Astrocyte (in vitro differentiated cells and primary cell): ENCODE measurements at places on chromosomes 12 and 14. TPM values are rescaled to one million over a fixed set of nuclear protein-coding genes. Genes with fewer than 3 reads are reported as not detected.

- no peak for DNase-seq
Measured at GRCh38 chr12:107163413-107163812, 70.1 kb upstream of the CRY1 start.

DNA sequence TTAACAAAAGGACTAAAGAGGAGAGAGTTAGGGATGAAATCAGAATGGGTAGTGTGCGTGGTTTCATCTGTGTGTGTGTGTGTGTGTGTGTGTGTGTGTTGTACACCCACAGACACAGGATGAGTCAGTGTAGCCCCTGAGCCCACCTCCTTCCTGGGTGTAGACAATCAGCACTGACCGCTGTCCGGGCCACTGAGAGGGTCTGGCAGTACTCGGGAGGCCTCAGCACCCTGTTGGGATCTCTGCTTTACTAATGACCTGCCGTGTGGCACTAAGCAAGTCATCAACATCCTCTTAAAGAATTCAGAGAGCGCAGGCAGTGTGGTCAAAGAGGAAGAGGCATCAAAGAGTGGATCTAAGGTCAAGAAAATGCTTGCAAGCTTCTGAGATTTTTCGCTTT lies 112.6 kb downstream of the PRMT8 start:
- no peak for DNase-seq

Gene STXBP6
- total RNA-seq, result 27.1 and 27.5 TPM in 2 replicates

DNA sequence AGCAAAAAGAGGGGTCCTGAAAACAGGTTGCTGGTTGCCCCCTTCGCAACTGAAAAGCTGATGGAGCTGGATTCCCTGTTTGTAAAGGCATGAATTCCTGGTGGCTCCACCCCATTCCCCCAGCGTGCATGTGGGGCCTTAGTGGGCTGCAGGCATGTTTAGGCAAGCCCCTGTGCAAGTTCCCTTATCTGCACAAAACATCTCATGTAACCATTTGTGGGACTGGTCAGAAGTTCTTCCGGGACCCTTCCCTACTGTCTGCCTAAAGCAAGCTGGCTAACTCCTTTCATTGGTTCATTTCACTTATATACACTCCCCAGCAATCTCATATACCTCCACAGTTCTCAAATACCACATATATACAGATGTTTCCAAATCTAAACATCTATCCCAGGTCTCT lies 24.0 kb upstream of the HIGD1C start:
- no peak for DNase-seq

- no peak for DNase-seq
Measured at GRCh38 chr12:48954061-48954460, 3.2 kb downstream of the ARF3 start.

Gene GARIN6
- not detected in 2 replicates for total RNA-seq

Gene IL26
- not detected in 2 replicates for total RNA-seq

Gene NEMF
- total RNA-seq, result 61.5 and 63.0 TPM in 2 replicates

DNA sequence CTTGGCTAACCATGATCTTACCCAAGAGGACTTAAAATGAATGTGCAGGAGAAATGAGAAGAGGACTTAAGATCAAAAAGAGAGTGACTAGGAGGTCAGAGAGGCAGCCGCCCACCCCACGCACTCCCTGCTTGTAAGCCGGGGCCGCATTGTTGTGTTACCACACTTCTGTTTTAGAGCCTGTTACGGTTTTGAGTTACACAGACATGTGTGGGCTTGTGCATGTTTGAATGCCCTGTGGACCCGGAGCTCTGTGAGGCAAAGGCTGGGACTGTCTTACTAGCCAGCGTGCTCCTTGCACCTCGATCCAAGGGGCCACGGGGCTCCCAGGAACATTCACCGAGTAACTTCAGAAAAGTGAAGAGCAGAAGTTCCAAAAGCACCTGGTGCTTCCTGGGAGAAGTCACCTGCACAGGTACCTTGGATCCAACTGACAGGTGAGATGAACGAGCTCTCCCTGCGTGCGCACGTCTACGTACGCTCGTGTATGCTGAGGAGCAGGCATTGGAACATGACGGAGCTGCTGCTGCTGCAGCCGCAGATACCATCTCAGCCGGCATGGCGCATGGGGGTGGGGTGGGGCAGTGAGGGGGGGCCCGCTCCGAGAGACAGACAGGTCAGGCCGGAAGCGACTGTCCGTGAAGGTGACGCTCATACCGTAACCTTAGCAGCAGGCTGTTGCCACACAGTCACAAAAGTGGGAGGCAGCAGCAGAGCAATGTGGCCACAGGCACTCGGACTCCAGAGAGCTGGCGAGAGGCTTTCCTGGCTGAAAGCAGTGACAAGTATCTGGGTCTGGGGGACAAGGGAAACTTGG lies 23.7 kb downstream of the SFSWAP start:
- no peak for DNase-seq

GRCh38 chr12:24864796-24865125 lies 84.1 kb downstream of the BCAT1 start:
- DNase-seq, result peak; percentile 75

- peak; percentile 46 for DNase-seq
Measured at GRCh38 chr14:98130691-98131090, 1141.3 kb downstream of the BCL11B start.

- no peak for DNase-seq
Measured at GRCh38 chr12:98771811-98772752, 127.0 kb downstream of the APAF1 start.

DNA sequence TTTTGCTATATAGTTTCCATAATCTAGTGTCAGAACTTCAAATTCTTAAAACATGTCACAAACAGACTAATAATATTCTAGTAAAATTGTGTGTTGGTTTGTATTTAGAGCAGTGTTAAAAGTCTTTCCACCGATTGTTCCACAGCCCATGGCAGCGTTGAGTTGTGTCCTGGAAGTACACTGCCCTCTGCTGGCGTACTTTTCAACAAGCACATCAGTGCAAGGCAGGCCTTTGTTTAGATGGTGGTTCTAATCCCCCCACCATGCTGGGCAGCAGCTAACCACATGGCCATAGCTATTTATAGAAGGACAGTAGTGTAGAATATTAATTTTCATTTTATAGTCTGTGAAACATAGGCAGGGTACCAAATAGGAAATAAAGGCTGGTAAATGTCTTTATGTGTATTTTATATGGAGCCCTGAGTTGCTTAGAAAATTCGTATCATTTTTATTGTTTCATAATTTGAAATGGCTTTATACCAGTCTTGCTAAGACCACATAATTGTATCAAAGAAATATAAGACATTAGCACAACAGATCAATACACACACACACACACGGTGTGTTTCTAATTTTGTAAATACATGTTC lies 235.4 kb downstream of the SEC23A start:
- peak; percentile 63 for DNase-seq

DNA sequence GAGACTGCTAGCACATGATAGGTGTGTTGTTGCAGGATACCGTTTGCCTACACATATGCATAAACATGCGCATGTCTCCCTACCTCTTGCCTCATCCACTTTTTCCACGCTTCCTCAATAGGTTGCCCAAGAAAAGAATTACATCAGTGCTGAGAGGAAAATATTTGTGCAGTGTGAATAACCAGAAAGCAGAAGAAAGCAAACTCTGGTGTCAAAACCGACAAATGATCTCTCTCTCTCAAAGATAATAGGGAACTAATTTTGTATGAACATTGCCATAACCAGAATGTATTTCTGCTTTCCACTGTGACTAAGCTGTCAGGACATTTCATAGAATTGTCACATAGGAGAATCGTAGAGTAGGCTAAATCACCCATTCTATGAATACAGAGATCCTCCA lies 1.3 kb downstream of the CLEC7A start:
- DNase-seq, result no peak

- no peak for DNase-seq
Measured at GRCh38 chr12:112005419-112006395, 7.3 kb downstream of the TMEM116 start.

DNA sequence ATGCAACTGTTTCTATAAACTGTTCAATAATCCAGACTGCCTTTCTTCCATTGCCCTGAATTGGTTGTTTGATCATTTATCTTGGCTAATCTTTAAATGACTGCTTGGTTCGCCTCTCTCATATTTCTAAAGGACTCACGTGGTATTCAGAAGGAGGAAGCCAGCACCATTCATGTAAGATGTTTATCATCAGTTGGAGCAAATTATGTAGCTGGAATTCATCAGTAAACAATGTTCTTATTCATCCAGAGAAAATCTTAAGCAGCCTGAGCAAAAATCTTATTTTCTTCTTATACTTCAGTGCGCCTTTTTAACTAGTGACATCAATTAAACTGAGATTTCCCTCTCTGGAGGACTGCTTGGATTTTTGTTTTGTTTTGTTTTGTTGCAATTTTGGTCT lies 538.7 kb upstream of the TMEM132C start:
- peak; percentile 19 for DNase-seq

DNA sequence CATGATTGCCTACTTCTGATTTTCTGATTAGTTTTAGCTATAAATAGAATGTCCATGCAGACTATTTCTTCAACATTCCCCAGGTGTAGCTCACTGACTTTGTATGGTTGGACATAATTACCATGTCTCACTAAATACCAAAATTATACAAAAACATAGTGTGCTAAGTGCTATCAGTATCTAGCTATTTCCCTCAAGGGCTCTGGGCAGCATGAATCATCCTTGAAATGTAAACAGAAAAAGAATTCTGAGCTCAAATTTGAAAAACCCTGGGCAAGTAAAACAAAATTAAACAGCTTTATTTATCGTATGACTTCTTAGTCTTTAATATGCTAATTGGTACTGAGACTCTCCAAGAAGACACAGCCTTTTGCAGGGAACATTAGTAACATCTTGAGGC lies 82.9 kb downstream of the SPATA7 start:
- peak; percentile 92 for DNase-seq

GRCh38 chr14:91292491-91292890 lies 48.0 kb upstream of the GPR68 start:
- no peak for DNase-seq

Gene ZBTB42
- total RNA-seq, result 6.6 and 6.9 TPM in 2 replicates

- no peak for DNase-seq
Measured at GRCh38 chr12:121223292-121224285, 13.7 kb downstream of the P2RX4 start.

DNA sequence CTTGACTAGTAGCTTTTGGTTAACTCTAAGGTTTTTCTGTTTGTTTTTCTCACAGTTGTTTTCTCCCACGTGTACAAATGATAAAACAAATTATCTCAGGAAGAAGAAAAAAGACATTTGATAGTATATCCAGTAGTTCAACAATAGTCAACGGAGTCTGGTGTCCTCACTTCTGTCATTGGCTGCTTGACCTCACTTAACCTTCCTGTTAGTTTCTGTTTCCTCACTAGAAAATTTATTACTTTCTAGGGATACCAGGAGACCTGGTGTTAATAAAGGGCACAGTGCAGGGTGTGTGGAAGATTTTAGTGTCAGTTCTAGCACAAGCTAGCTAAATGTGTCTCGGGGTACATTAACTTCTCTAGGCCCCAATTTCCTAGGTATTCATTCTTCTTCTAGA lies 116.0 kb downstream of the PRKCH start:
- no peak for DNase-seq

GRCh38 chr12:69179786-69180185 lies 59.6 kb upstream of the CPSF6 start:
- no peak for DNase-seq

Gene GPRC5D
- not detected in 2 replicates for total RNA-seq

DNA sequence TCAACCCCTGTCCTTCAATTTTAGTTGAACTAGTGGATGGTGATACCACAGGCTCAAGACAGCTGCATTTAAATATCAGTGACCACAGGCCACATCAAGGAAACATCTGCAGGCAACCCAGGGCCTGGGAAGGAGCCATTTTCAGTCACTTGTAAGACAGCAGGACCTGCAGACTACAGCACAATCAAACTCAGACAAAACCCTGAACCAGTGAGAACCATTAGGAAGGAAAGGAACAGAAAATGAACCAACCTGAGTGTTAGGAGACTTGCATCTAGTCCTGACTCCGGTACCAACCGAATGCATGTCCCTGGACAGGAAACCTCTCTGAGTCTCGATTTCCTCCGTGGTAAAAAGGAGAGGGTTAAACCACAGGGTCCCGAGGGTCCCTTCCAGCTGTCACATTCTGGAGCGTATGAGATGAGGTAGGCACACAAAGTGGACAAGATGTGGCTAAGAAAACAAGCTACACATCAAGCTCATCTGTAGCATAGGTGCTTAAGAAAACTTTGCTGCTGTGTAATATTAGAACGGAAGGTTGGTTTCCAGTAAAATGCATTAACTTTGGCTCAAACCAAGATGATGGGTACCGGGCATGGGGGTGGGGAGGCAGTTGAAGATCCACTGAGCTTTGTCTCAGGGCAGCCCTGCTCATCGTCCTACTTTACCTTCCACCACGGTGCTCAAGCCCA lies 1.6 kb upstream of the CDKN1B start:
- DNase-seq, result peak; percentile 18

- no peak for DNase-seq
Measured at GRCh38 chr12:39805651-39806050, 186.0 kb upstream of the ABCD2 start.

GRCh38 chr12:110037315-110037714 lies 11.0 kb downstream of the C12orf76 start:
- DNase-seq, result no peak

- no peak for DNase-seq
Measured at GRCh38 chr14:69312608-69313007, 52.6 kb downstream of the GALNT16 start.

DNA sequence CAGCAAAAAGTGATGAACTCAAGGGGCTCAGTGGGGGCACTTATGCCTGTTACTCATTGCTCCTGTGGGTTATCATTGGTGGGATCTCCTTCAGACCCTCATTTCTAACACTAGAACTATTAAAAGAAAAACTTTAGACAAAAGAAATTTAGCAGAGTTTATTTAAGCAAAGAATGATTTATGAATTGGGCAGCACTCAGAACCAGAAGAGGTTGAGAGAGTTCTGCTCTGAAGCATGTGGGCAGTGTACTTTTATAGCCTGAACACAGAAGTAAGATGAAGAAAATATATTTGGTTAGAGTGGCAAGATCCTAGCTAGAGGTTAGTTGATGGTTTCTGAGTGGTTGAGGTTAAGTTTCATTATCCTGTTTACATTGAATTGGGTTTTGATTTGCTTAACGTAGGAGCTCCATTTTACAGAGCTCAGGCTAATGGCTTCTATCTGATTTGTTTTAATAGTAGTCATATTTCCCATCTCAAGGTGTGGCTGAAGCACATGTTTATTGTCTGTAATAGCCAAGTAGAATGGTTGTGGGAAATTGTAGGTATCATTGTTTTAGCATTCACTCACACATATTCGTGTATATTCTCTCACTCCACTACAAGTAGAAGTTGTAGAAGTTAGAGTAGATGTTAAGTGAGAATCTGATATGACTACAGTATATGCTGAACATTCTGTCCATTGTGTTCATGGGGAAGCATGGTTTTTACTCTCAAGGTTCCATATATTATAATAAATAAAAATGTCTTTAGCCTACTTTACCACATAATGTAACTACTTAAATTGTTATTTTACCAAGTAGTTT lies 27.6 kb downstream of the LEMD3 start:
- DNase-seq, result no peak

GRCh38 chr12:15544589-15544988 lies 222.3 kb downstream of the PTPRO start:
- no peak for DNase-seq

GRCh38 chr12:124389138-124389724 lies 94.3 kb downstream of the RFLNA start:
- peak; percentile 79 for DNase-seq

- peak; percentile 96 for DNase-seq
Measured at GRCh38 chr14:68941820-68942219, 37.3 kb downstream of the ACTN1 start.

GRCh38 chr12:89566615-89567014 lies 40.8 kb upstream of the POC1B start:
- DNase-seq, result peak; percentile 73

- DNase-seq, result no peak
Measured at GRCh38 chr12:117342682-117343081, 18.7 kb downstream of the NOS1 start.

Gene ANAPC5
- 85.8 and 94.4 TPM in 2 replicates for total RNA-seq

- peak; percentile 76 for DNase-seq
Measured at GRCh38 chr14:71701990-71702389, 230.2 kb upstream of the RGS6 start.

- no peak for DNase-seq
Measured at GRCh38 chr14:104665657-104666522, 23.5 kb upstream of the INF2 start.
